ENCODE measurements at places on chromosomes 2 and 18. TPM values are rescaled to one million over a fixed set of nuclear protein-coding genes. Genes with fewer than 3 reads are reported as not detected.

DNA sequence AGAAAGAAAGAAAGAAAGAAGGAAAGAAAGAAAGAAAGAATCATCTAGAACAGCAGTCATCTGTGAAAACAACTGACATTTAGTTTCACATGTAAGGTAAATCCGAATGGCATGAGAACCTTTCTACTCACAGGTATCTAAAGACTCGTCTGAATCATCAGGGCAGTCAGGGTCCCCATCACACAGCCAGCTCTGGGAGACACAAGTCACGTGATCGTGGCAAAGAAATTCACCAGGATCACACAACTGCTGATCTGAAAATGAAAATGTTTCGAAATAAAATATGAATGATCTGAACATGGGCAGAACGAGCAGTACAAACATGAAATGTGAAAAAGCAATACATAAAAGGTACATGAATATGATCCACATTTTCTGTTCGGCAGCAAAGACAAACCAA, 320.7 kb downstream of the LRP1B start:
- DNase-seq: no peak

DNA sequence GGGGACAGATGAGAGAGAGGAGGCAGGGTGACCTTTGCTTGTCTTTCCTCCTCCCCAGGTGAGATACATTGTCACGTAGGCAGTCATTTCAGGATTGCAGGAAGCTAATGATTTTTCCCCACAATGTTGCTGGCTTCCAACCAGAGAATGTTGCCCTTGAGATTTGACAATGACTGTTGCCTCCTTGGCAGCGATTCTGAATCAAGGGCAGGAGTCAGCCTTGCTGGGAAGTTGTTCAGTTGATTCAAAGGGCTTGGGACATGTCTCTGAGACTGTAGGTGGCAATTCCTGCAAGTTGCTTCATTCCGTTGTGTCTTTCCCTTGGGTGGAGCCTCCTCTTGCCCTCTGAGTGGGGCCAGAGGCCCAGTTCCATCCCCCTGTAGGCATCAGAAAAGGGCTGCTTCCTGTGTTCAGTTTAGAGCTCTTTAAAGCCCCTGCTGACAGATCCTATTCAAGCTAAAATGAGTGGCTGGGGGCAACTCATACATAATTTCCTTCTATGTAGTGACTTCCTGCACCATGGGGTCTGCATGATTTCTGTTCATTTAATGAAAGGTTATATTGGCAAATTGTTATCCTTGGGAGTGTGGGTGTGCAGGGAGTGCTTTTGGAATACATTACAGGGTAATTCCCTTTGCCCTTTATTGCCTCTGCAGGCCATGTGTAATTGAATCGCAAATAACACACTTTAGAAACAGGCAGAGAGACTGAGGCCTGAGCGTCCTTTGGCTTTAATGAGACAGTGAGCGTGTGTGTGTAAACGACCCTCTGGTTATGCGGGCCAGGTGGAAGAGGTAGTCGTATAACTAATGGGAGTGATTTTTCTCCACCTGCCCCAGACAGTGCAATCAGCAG, 52.4 kb downstream of the GPR39 start:
- no peak for DNase-seq

DNA sequence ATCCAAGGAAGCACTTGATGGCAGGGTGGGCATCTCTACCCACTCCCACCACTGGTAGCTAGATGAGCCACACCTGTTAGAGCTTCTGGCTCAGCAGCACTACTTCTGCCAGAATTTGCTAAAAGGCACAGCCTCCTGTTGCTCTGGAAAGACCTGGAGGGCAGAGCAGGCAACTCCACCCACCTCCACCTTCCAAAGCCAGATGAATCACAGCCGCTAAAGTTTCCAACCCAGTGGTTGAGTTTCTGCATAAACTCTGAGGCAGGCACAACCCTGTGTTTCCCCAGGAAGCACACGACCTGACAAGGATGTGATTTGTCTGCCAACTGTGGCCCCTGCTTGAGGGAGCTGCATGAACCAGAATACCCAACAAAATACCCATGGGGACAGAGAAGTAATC, 111.6 kb upstream of the GCFC2 start:
- DNase-seq: no peak

- DNase-seq: no peak
These were observed 61.5 kb downstream of the VRK2 start for GRCh38 chr2:58107803-58108710.

DNA sequence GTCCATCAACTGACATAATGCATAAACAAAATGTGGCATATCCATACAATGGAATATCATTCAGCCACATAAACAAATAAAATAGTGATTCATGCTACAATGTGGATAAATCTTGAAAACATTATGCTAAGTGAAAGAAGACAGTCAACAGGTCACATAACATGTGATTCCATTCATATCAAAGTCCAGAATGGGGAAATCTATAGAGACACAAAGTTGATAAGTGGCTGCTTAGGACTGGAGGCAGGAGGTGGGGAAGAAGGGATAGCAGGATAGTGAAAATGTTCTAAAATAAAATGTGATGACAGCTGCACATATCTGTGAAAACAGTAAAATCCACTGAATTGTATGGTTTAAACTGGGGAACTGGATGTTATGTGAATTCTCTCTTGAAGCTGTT, 18.7 kb downstream of the CFAP53 start:
- no peak for DNase-seq

GRCh38 chr2:186853951-186854350, 5.0 kb upstream of the ZSWIM2 start:
- DNase-seq: no peak

DNA sequence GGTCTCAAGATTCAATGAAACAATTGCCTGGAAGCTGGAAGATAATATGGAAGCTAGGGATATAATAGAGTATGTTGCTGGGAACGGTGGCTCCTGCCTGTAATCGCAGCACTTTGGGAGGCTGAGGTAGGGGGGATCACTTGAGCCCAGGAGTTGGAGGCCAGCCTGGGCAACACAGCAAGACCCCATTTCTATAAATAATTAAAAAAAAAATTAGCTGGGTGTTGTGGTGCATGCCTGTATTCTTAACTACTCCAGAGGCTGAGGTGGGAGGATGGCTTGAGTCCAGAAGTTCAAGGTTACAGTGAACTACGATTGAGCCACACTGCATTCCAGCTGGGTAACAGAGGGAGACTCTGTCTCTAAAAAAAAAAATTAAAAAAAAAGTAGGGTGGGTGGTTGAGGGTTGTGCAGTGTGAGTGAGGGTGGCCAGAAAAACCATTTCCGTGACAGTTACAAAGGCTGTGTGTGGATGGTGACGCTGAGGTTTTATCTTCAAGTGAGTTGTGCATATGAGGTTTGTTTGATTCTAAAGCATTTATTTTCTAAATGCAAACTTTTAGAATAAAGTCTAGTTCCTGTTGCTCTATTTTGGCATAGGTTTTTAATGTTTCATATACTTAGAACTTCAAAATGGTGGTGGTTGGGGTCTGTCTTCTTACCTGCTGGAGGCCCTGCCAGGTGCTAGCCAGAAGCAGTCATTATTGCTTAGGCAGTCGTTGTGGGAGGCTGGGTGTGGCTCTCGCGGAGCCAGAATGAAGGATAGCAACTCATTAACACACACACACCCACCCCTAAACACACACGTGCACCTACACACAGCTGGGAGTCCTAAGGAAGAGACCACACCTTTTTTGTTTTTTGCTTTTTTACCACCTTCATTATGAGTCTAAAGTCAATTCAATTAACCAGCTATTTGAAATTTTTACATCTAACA, 4.7 kb upstream of the IL1R2 start:
- no peak for DNase-seq

DNA sequence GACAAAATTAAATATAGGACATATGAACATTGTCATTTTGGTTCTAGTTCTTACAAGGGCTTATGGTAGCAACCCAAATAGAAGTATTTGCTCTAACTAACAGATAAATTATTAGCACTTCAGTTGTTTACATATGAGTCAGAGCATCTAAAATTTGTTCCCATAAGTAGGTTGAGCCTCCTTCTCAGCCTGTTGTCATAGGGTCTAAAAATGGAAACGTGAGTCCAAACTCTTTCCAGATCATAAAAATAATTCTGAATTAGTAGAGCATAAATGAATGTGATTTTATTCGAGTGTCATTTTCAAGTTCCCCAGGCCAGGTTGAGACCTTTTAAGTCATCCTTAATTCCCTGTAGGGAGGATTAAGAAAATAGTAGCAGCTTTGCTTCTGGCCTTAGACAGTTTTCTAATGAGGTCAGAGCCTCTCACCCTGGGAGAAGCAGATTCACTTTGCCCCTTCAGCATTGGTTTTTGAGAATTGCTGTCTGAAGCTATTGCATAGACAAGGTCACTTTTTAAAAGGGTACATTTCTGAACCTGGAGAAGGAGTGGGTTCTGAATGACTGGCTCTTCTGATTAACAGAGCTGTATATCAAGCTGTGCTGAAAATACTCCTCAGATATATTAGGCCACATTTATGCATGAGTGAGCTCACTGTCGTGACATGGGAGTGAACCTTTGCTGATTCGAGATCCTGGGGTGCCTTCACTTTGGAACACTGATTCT, 164.3 kb downstream of the NEDD4L start:
- no peak for DNase-seq

Gene KCTD1
- polyA plus RNA-seq: 45.5 TPM

GRCh38 chr18:72542984-72543356, 1.2 kb downstream of the CBLN2 start:
- DNase-seq: no peak

Gene OTOS
- not detected for polyA plus RNA-seq
